GM18507 (cell line): ENCODE measurements at places on chromosomes 3 and 15.

DNA sequence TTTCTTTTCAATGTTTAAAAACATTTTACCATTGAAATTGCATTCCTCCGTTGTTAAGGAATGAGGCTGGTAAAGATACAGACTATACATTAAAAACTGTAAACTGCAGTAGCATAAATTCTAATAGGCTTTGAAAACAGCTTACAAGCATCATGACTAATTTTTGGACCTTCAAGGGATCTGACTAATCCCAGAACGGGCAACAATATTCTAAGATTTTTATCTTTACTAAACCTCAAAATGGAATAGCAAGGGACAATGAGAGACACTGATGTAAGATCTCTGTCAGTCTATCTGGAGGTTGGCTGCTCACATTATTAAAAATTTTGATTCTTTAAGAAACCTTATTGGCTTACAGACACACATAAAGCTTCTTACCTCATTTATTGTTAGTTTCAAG lies 74.7 kb downstream of the BTD start:
- DNase-seq, result no peak

GRCh38 chr3:171680726-171681411 lies 129.4 kb downstream of the PLD1 start:
- DNase-seq, result no peak

DNA sequence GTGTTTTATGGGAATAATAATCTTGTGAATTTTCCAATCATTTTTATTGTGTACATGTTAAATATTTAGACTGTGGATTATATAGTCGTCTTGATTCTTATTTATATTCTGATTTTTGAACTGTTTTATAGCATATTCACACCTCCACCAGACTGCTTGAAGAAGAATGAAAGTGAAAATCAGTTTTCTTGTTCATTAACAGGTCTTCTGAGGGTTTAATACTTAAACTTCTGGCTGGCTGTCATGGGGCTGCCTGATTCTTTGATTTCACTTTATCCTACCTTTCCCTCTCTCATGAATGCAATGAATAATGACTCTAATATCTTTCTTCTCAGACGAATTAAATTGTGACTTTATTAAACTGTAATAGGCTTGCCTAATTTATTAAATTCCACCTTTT lies 56.2 kb downstream of the ATP2C1 start:
- no peak for DNase-seq

DNA sequence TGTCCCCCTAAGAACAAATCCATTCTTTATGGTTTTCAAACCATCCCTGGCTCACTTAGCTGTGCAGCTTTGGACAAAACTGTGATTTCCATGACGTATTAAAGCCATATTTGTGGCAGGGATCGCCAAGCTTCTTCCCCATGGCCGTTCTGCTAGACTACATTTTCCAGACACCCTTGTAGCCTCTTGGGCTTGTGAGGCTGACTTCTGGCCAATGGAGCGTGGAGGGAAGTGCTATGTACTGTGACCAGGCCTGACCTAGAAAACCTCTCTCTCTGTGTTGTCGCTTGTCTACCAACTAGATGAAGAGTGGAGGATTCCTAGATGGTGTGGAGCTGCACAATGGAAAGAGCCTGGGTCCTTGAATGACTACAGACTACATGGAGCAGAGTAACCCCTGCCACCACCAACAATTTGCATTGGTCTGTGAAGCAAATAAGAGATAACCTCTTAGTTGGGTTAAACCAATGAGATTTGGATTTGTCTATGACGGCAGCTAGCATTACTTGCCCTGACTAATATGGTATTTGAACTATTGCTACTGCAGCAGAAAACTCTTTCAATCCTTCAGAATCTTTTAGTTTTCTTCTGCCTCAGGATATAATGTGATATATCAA lies 22.1 kb upstream of the MGLL start:
- DNase-seq, result no peak

GRCh38 chr15:68654786-68655560 lies 76.2 kb downstream of the CORO2B start:
- no peak for DNase-seq

DNA sequence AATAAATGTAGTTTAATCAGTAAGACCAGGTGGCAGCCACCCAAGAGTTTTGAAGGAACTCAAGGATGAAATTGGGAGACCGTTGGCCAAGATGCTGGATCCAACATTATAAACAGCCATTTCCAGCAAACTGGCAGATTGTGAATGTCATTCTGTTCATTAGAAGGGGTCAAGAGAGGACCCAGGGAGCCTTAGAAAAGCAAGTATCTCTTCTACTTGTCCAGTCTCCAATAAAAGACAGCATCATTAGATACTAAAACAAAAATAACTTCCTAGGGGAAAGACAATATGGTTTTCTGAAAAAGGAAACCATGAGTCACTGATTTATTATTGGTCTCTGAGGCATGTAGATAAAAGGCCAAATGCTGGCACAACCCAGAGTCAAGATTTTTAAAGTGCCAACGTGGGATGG lies 67.9 kb downstream of the GADL1 start:
- no peak for DNase-seq

DNA sequence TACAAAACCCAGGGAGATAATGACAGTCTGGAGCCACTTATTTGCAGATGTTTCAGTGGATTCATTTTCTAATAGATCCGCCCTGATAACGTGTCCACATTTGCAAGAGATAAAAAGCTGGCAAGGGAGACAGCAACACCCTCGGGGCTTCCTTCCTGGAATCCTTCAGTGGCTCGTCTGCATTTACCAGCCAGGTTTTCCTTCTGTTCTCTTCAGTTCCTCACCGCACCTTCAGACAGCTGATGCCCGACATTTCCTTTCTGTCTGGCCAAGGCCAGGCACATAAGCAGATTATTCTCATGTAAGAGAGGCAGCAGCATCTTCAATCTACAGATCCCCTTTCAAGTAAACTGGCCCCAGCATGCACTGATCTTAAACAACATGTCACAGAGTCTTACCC lies 56.2 kb upstream of the SPATA12 start:
- no peak for DNase-seq

- no peak for DNase-seq
Measured at GRCh38 chr15:73171711-73172110, 119.4 kb downstream of the NEO1 start.

GRCh38 chr3:23263796-23264195 lies 60.7 kb downstream of the UBE2E2 start:
- no peak for DNase-seq

DNA sequence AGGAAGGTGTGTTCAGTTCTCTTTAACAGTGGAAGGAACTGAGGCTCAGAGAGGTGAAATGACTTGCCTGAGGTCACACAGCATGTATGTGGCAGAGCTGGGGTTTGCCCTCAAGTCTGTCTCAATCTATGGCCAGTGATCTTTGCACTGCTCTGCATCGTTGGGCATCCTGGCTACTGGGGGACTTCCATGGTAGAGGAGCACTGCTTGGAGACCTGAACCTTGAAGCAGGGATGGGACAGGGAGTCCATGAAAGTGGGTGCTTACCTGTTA lies 2.0 kb downstream of the CORO2B start:
- no peak for DNase-seq

DNA sequence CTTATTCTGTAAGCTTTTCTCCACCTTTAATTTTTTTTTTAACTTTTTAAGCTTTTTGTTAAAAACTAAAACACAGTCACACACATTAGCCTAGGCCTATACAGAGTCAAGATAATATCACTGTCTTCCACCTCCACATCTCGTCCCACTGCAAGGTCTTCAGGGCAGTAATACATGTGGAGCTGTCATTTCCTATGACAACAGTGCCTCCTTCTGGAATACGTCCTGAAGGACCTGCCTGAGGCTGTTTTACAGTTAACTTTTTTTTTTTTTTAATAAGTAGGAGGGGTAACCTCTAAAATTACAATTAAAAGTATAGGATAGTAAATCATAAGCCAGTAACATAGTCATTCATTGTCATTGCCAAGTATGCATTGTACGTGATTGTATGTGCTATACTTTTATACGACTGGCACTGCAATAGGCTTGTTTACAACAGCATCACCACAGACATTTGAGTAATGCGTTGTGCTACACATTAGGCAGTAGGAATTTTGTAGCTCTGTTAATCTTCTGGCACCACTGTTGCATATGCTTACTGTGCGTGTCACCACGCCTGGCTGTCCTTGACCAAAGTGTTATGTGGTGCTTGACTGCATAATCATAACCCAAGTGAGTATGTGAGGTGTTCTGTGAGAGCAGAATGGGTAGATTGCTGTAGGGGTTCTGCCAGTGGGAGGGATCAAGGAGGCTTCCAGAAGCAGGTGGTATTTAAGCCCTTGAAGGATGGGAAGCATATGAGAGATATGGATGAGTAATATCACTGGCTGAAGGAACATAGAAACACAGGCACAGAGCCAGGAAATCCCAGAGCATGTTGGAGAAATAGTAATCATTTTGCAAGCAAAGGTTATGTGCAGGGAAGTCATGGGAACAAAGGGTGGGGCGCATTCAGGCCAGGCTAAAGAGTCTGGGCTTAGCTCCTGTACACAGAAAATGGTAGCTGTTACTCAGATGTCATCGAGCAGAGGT lies 18.3 kb downstream of the FBXO22 start:
- DNase-seq, result no peak

- no peak for DNase-seq
Measured at GRCh38 chr3:170467007-170467406, 48.3 kb downstream of the CLDN11 start.

GRCh38 chr15:94671858-94672532 lies 440.6 kb downstream of the MCTP2 start:
- no peak for DNase-seq

- DNase-seq, result no peak
Measured at GRCh38 chr3:122858373-122858772, 63.5 kb downstream of the SLC49A4 start.
